ENCODE measurements at places on chromosomes 5 and 9.

GRCh38 chr5:139961435-139962157, 81.5 kb downstream of the NRG2 start:
- DNase-seq, result no peak

GRCh38 chr5:112339761-112340160, 79.3 kb downstream of the EPB41L4A start:
- no peak for DNase-seq

GRCh38 chr5:93071710-93072109, 509.3 kb downstream of the NR2F1-AS1 start:
- DNase-seq, result no peak

- DNase-seq, result no peak
These were observed 114.7 kb downstream of the ST8SIA4 start for GRCh38 chr5:100788417-100788816.

GRCh38 chr9:22986556-22986955, 539.9 kb downstream of the DMRTA1 start:
- DNase-seq, result no peak

DNA sequence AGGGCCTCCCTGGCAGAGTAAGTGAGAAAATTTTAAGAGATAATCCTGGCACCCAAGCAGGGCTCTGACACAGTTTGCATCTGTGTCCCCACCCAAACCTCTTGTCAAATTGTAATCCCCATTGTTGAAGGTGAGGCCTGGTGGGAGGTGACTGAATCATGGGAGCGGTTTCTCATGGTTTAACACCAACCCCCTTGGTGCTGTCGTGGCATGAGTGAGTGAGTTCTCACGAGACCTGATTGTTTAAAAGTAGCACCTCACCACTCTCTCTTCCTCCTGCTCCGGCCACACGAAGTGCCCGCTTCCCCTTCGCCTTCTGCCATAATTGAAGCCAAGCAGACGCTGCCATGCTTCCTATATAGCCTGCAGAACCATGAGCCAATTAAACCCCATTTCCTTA, 80.1 kb downstream of the FBXW11 start:
- DNase-seq, result no peak

GRCh38 chr9:128015696-128016095, 34.9 kb upstream of the EEIG1 start:
- no peak for DNase-seq

DNA sequence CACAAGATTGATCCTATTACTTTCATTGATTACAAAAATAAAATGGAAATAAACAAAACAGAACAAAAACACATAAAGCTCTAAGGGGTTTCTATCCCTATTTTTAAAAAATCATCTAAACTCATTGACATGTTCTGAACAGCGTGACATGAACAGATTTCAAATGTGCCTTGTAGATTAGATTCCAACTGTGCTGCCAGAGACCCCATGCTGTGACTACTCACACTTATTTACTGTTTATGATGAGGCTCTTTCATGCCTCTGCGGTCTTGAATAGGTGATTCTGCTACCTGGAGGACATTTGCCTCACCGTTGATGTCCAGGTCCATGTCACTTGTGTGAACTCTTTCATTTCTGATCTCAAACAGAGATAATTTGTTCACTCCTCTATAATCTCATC, 990.2 kb downstream of the CDH12 start:
- DNase-seq, result no peak

Measured in adipocyte (in vitro differentiated cells).